Stimulated activated CD4-positive, alpha-beta T cell treated with anti-CD3 and anti-CD28 coated beads, Interleukin-1b, Interleukin-23, amount 100 ng/mL, for 48 hours (primary cell): ENCODE measurements at places on chromosomes 12 and 14.

DNA sequence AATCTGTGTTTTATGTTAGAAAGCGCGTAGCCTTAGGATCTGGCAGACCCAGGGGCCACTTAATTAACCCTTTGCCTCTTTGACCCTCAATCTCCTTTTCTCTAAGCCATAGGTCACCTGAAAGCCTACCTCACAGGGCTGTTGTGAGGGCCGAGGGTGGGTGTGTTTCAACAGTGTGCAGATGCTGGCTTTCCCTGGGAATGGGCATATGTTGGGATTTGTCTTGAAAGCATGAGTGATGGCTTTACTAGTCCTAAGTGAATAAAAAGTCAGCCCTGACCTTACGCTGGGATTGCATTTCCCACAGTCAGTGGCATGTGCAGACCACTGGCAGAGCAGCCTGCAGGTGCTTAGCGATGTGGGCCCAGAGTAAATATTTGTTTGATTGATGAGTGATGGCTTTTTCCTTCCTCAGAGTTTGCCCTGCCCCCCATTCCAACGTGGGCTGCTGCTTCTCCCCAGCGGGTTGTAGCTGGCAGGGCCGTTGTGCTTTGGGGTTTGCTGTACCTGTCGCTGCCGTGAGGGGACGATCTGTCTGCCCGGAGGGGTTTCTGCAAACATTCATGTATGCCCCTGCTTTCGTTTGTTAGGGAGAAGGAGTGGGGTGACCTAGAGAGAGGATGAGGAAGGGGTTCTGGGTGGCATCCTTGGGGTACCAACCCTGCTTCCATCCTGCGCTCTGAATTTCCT is 31.5 kb downstream of the MEG3 start:
- DNase-seq: no peak

GRCh38 chr12:76346798-76347420 is 1.3 kb downstream of the BBS10 start:
- DNase-seq: peak; percentile 33

GRCh38 chr12:111222523-111222922 is 146.4 kb downstream of the PHETA1 start:
- no peak for DNase-seq

DNA sequence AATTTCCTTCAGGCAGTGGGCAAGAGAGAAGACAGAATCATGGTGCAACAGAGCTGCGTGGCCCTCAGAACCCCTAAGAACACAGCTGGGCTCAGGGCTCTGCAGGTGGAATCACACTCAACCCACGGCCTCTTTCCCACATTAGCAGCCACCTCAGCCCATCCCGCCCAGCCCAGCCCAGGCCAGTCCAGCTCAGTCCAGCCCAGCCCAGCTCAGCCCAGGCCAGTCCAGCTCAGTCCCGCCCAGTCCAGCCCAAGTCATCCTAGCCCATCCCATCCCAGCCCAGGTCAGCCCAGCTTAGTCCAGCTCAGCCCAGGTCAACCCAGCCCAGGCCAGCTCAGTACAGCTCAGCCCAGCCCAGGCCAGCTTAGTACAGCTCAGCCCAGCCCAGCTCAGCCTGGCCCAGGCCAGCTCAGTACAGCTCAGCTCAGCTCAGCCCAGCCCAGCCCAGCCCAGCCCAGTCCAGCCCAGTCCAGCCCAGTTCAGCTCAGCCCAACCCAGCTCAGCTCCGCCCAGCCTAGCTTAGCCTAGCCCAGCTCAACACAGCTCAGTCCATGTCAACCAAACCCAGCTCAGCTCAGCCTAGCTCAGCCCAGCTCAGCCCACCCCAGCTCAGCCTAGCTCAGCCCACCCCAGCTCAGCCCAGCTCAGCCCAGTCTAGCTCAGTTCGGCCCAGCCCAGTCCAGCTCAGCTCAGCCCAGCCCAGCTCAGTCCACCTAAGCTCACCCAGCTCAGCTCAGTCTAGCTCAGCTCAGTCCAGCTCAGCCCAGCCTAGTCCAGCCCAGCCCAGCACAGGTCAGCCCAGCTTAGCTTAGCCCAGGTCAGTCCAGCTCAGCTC is 183.1 kb downstream of the TMEM121 start:
- no peak for DNase-seq

DNA sequence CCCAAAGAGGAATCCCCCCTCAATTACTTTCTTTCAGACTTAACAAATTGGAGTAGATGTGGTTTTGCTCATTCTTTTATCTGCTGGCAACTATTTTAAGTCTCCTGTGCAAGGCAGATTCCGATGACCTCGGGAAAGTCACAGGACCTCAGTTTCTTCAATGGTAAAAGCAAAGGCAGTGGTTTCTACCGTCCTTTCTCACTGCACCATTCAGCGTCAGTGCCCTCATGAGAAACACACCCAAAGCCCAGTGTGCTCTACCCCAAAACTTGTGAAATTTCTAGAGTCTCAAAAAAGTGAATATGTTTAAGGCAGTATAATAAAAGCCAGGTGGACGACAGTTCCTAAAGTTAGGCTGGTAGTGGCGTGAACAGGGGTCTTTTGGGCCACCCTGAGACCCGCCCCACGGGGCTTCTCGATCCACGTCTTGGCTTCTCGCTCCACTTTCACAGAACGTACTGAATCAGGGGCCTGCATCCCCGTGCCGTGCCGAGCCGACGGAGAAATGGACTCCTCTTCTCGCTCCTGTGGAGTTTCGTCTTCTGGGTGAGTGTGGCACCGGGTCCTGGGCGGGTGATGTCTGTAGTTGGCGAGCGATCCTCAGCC is 1.3 kb upstream of the ARHGAP5 start:
- DNase-seq: no peak

DNA sequence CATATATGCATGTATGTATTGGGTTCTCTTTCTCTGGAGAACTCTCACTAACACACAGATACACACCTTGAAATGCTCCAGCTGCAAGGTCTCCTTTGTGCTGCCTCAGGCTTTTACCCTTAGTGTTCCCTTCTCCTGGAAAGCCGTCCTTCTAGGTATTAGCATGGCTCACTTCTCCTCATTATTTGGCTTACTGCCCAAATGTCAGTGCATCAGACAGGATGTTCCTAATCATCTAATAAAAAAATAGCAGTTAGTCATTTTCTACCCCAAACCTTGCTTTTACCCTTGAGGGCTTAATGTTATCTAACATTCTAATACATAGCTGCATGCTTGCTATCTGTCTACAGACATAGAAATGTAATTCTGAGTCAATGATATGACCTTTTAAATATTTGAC is 109.0 kb upstream of the SLC16A7 start:
- DNase-seq: no peak

- DNase-seq: no peak
These were observed 8.4 kb upstream of the PGF start for GRCh38 chr14:74963705-74964271.

GRCh38 chr14:49940808-49941421 is 48.0 kb downstream of the ARF6 start:
- DNase-seq: no peak

GRCh38 chr12:64077922-64078321 is 144.2 kb downstream of the KICS2 start:
- DNase-seq: no peak

DNA sequence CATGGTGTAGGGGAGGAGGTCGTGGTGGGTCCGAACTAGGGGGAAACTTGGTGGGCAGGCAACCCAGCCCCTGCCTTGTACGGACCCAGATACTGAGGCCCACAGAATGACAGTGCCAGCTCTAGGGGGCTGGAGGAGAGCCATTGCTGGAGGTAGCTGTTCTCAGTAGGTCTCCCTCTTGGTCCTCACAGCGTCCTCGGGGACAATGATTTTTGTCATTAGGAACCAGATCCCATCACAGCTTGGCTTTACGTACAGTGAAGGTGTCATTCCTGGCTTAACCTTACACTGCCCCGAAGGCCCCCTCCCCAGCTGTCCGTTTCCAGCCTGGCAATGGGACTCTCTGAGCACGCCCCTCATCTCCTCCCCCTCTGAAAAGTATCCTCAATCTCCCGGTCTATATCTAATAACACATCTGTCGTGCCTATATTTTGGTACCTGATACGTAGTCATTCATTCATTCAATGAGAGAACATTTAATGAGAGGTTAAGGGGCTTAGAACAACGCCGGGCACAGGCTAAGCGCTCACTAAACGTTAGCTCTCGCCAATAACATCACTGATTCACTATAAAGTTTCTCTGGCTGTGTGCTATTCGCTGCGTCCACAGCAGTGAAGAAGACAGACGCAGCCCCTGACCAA is 597 bp upstream of the DYNC1H1 start:
- DNase-seq: no peak

- DNase-seq: no peak
These were observed 43.0 kb downstream of the SERPINA3 start for GRCh38 chr14:94655169-94655710.

DNA sequence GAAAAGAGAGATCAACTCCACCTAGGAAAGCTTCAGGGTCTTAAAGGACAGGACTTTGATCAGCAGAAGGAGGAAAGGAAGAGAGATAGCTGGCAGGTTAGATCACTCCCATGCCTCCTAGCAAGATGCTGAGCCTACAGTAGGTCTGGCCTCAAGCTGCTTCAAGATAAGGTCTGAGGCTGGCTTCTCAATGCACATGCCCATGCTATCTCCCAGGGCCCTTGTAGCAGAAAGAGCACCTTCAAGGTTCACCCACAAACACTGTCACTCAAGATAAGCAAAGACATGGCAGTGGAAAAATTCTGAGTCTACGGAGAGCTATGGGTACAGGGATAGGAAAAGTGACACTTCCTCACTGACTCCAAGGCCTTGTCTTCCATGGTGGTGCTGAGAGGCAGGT is 14.3 kb downstream of the REM2 start:
- no peak for DNase-seq

DNA sequence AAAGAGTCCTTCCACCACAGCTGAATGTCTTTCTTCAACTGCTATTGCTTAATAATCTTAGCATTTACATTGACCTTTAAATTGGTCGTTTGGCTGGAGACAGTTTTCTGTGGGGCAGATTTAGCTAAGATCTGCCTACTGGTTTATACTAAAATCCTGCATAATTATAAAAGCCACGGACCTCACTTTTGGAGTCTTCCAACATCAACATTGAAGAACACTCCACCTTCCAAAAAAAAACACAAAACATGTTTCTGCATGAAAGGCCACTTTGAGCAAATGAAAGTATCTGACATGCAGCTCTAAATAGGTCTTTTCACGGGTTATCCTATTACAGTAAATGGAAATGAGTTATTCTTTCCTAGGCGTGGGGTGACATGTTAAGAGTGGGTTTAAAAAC is 57.0 kb upstream of the KRR1 start:
- no peak for DNase-seq

- no peak for DNase-seq
These were observed 75.2 kb downstream of the PLEKHG3 start for GRCh38 chr14:64779472-64779871.

GRCh38 chr14:76181546-76181945 is 29.8 kb downstream of the GPATCH2L start:
- DNase-seq: no peak

DNA sequence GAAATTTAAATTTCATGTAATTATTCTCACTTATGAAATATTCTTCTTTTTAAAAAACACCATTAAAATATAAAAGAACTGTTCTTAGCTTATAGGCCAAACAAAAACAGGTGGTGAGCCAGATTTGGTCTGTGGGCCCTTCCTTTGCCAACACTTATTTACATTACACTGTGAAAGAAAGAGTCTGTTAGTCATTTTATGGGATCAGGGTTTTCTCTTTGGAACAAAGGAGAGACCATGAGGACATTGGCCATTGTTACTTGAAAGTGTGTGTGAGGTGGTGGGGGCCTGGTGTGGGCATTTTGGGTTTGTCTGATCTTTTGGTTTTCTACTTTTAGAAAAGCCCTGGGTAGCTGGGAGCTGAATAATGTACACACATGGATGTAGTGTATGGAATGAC is 62.7 kb downstream of the TTC6 start:
- no peak for DNase-seq

GRCh38 chr12:3456809-3457208 is 34.2 kb upstream of the PRMT8 start:
- DNase-seq: no peak

DNA sequence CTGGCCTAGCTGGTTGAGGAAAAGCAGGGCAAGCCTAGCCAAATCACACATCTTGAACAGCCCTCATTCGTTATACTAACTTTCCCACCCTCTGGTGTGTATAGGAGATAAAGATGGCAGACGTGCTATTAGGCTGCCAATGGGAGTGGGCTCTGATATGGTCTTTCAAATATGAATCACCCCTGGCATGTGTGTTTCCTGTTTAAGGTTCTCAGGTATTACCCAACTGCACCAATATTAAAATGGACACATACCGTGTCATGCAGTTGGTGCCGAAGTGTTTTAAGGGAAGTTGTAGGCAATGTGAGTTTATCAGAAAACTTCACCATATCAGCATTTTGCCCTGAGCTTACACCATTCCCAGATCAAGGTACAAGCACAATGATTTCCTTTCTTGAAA is 33.4 kb downstream of the CHST11 start:
- no peak for DNase-seq
